Left lobe of liver (tissue), 2 donors: ENCODE measurements at places on chromosomes 7 and 10. TPM values are rescaled to one million over a fixed set of nuclear protein-coding genes. Genes with fewer than 3 reads are reported as not detected.

GRCh38 chr10:104253106-104253505 lies 1.6 kb upstream of the GSTO1 start:
- DNase-seq = peak; percentile 65

DNA sequence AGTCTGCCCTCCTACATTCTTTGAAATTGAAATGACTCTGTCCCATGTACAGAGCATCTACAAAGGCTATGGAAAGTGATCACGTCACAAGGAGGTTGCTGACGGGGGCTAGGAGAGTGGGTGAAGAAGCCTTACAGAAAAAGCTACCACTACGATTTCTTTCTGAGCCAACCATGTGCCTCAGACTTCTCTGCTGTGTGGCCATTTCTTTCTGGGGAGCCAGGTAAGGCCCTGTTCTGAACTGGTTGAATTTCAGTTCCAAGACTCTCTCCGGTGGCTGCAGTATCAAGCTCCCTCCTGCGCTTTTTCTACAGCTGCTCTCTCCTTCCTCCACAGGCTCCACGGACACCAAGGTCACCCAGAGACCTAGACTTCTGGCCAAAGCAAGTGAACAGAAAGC lies 112.5 kb upstream of the PRSS1 start:
- DNase-seq = no peak

DNA sequence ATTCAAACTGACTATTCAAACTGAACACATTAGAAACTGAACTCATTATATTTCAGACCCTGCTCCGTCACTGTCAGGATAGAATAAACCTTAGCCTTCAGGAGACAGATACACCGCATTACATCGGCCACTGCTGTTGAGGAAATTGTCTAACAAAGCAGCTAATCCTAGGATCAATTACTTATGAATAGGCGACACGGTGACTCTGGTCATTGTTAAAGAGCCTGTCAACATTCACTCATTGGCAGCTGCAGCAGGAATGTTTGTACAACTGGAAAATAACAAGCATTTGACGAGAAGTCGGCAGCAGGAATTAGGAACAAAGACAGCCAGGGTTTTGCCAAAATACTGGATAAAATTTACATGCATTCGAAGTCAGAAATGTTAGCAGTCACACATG lies 112.0 kb upstream of the MKX start:
- DNase-seq = no peak

NRAP gene
- total RNA-seq = 0.05 TPM

GRCh38 chr7:110090110-110090820 lies 1000.7 kb upstream of the LRRN3 start:
- DNase-seq = no peak

CTTNBP2 gene
- 1.9 TPM for total RNA-seq

- no peak for DNase-seq
These were observed 6.9 kb downstream of the CISD1 start for GRCh38 chr10:58275908-58276307.

DNA sequence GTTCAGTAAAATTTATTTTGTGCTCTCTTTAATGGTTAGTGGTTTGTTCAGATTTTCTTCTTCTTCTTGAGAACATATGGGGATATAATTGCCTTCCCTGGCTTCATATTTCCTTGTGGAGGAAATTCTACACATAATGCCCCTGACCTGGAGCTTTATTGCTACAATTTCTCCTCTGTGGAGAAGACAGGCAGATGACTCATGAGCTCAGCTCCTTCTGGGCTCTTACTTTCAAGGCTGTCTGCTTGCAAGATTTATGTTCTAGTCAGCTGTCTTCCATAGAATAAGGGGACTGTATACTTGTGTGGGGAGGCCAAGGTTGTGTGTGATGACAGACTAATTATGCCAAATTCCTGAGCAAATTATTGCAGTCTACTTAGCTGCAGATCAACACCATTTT lies 1.6 kb downstream of the LRRD1 start:
- DNase-seq = no peak

GRCh38 chr10:30489346-30489745 lies 55.4 kb downstream of the MAP3K8 start:
- DNase-seq = peak; percentile 29

DNA sequence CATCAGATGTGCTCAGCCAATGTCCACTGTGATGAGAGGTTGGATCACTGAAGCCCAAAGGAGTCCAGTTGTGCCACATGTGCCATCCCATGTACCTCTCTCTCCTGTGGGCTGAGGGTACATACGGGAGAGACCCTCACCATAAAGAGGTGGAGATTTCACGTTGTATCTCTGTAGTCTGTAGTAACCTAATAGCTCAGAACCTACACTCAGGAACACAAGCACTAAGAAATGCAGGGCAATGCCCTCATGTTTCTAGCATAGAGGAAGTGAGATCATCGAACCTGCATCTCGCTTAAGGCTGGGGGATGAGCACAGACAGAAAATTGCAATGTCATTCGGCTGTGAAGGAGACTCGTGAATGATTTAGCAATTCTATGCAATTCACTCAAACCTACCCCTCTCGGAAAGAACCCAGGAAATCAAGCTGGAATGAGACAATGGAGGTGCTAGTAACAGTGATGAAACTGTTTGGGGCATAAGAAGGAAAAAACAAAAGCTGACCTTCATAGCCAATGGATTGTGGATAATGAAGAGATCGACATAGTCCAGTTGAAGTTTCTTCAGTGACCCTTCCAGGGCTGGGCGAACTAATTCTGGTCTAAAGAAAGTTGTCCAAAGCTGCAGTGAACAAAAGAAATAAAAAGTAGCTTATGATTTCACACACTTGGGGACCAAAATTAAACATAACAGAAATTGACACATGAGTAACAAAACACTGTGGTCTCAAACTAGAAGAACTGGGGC lies 80.3 kb upstream of the UCN3 start:
- no peak for DNase-seq

- no peak for DNase-seq
These were observed 5.3 kb upstream of the ADCK2 start for GRCh38 chr7:140667476-140667875.

DNA sequence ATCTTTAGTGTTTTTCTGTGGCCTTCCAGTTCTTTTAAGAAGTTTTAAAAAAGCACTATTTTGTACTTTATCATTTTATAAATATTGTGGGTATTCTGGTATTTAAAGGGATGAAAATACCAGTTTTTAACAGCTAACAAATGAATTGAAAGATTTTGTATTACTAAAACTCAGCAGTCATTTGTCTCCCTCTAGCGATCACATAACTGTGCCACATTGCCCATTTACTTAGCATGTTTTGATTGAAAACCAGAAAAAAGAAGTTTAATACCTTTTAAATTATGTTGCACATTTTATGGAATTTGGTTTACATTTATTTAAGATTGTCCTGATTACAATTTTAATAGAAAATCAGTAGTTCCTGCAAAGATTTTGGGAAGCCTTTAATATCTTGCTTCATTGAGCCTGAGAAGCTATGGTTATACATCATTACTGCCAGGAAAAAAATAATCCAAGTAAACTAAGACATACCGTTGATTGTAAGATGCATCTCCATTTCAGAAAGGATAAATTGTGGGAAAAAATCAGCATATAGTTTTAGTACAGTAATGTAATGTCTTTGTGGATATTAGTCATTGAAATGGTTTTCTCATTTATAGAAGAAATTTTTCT lies 34.9 kb downstream of the TAX1BP1 start:
- DNase-seq = no peak

RBP3 gene
- not detected for total RNA-seq

- no peak for DNase-seq
These were observed 72.3 kb upstream of the STEAP1B start for GRCh38 chr7:22572292-22572691.

DNA sequence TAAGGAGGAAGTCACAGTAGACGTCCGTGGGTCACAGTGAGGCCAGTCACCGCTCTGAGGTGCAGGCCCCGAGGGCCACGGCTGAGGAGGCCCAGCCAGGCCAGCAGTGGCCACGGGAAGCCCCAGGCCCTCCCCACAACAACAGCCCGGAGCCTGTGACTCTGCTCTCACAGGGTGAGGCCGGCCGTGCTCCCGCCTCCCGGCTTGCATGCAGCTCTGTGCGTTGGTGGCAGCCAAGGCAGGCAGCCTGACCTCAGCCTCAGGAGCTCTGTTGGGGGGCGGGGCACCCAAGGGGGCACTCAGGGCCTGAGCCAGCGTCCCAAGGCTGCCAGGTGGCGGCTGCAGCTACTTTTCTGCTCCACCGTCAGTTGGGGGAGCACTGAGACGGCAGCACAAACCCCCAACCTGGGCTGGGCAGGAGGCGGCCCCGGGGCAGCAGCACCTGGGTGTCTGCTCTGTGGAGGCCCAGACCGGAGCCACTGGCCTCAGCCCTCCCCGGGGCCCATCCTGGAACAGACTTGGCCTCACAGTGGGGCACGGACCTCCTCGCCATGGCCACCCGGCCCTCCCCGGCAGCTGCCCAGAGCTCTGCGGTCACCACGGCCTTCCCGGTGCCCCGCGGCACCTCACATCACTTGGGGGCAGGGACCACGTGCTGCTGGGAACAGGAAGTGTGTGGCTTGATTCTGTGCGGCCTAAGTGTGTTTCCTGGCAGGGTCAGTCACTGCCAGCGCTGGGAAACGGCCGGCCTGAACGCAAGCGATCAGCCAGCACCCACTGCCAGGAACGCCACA lies 13.3 kb downstream of the CYP2W1 start:
- no peak for DNase-seq

CDHR3 gene
- total RNA-seq = 7.7 TPM

DNA sequence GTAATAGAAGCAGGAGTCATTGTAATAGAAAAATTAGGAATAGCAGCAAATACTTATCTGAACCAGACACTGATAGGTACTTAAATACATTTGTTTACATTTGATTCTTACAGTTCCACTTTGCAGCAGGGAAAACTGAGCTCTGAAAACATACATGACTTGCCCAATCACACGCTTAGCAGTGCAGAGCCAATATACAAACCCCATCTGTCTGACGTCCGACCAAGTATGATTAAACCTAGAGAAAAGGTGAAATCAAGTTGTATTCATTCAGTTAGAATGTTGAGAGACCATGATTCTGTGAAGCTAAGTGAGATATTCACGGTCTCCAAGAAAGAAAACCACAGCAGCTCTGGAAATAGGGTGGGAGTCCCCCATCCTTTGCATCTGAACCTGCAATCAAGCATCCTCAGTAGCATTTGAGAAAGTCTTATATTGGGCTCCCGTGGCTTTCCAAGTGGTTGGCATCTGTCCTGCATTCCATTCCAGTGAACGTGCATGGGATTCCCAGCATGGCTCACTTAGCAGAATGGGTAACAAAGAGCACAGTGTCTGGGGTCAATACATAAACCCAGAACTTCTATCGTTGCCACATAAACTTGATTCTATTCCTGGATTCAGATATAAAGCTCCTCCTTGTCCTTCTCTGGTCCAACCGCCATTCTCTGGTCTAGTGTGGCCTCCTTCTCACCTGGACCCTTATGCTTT lies 148.7 kb upstream of the RSU1 start:
- DNase-seq = no peak

DNA sequence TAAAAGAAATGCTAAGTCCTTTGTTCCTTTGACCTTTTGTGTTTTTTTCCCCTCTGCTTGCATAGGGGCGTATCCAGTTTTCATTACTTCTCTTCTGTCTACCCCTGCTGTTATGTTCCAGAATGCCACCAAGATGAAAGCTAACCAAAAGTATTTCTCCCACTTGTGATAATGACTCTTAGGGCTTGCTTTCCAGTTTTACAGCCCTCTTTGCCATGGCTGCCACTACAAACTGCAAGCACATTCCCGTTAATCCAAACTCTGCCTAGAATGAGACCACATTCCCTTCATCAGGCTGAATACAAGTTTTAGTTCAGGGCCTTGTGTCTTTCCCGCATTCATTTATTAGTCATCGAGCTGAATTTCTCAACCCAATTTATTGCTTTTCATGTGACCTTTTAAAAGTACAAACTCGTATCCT lies 23.6 kb upstream of the CD36 start:
- no peak for DNase-seq

MSMB gene
- total RNA-seq = not detected

DNA sequence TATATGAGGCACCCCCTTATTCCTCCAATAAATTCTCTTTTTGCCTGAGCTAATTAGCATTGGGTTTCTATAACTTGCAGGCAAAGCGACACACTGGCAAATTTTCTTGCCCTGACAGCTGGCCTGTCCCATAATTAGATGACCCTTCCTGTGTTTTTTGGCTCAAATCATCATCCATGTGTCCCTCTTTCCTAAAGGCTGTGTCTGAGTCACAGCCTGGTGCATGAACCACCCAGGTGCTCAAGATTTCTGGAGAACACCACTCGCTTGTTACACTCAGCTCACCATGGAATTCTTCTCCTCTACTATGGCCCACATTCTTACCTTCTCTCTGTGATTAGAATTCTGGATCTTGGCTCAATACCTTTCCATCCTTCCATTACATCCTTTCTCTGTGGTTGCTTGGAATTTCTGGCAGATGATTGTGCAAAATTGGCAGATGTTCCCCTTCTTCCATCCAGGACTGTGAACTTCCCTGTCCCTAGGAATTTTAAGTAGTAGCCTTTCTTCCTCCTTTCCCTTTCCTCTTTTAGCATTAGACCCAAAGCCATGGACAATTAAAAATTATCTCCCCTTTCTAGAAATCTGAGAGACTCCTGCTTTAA lies 116.0 kb upstream of the ANKRD1 start:
- no peak for DNase-seq

ASAH2 gene
- total RNA-seq = 2.5 TPM

OR6B1 gene
- not detected for total RNA-seq

SLC39A12 gene
- 0.08 TPM for total RNA-seq

DNA sequence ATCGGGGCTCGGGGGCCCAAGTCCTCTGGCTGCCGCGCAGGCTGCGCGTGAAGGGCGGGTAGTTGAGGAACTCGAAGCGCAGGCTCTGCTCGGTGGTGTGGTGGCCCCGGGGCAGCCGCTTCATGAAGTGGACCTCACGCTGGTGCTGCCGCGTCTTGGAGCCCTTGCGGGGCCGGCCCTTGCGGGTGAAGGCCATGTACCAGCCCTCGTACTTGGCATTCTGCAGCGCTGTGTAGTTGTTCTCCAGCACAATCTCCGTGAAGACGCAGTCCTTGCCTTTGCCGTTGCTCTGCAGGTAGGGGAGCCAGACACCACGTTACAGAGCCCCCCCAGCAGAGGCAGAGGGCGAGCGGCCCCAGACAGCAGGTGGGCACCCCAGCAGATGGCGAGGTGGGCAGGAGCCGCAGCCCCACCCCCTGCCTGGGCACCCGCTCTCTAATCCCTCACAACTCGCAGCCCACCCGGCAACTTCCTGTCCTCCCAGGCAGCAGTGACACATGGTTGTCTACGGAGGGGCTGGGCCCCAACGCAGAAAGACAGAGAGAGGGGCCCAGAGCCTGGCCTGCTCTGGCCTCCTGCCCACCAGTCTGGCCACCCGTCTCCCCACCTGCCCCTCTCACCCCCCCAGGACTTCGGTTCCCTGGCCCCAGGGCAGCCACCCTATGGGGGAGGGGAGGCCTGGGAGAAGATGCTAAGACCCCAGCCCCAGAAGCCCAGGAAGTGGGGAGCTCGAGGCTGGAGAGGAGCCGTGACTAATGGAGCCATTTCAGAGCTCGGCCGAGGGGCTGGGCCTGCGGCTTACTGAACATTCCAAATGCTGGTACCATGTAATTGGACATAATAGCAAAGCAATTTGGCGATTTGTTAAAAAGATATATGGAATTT lies 5.3 kb downstream of the FGF8 start:
- DNase-seq = no peak
